CD4-positive, alpha-beta T cell treated with Interleukin-15 for 4 hours (primary cell): ENCODE measurements at places on chromosomes 2 and 18.

GRCh38 chr18:8726281-8726680 lies 20.9 kb downstream of the MTCL1 start:
- no peak for DNase-seq

GRCh38 chr18:9126337-9126736 lies 10.2 kb upstream of the ANKRD12 start:
- DNase-seq = no peak

DNA sequence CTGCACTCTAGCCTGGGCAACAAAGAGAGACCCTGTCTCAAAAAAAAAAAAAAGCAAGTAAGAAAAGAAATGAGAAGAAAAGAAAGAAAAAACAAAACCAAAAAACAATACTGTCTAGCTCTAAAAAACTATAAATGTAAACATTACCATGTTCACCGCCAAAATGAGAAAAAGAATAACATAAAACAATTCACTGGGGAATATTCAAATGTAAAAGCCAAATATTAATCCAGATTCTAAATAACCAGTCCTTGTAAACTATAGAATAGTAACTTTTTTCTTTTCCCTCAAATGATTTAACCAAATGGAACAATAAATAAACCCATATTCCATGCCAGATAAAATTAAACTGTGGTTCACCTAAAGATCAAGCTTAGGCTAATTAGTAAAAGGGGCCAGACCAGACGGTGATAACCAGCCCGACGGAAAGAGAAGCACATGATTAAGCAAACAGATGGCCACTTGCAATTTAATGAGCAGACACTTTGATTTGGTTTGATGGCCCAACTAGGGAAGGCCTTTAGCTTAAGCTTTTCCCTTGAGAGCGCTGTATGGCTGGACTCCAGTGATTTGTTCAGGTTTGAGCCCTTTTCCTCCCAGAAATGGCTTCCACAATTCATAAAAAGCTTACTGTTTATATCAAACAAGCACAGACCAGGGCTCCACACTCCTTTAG lies 39.4 kb upstream of the ZNF397 start:
- DNase-seq = no peak

- no peak for DNase-seq
These were observed 195.5 kb downstream of the L3MBTL4 start for GRCh38 chr18:6219116-6219717.
